Fibroblast of skin of right quadriceps (primary cell): ENCODE measurements at places on chromosomes 6 and 20.

- peak; percentile 32 for DNase-seq
These were observed 318.9 kb downstream of the HDGFL1 start for GRCh38 chr6:22888163-22888752.

- no peak for DNase-seq
These were observed 135.0 kb upstream of the JARID2 start for GRCh38 chr6:15110726-15111354.

GRCh38 chr6:130148181-130148580, 74.6 kb downstream of the SAMD3 start:
- DNase-seq, result no peak

GRCh38 chr6:15320693-15321092, 74.8 kb downstream of the JARID2 start:
- peak; percentile 59 for DNase-seq

DNA sequence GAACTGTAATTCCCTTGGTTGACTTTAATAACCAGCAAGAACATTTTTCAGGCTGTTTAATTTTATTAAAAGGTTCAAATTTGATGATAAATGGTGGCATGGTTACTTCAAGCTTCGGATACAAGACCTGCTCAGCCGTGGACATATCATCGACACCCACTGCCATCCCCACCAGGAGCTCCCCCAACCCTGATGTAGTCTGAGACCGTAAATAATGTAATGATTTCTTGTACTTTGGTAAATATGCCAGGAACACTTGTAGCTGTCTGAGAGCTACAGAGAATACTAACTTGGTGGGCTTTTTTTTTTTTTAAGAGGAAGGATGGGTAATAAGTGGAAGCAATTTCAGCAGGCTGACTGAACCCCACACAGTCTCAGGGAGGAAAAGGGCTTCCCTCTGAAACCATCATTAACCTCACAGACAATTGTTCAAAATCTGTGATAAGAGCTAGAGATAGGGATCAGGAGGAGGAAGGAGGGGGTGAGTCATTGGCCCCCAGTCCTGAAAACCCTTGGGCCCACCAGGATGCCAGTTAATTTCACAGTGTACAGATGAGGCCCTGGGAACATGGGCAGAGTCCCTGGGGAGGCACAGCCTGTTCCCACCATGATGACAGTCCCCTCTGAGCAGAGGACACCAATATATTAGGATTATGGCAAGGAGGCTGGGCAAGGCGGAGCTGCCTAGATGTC, 56.0 kb downstream of the APCDD1L start:
- no peak for DNase-seq

DNA sequence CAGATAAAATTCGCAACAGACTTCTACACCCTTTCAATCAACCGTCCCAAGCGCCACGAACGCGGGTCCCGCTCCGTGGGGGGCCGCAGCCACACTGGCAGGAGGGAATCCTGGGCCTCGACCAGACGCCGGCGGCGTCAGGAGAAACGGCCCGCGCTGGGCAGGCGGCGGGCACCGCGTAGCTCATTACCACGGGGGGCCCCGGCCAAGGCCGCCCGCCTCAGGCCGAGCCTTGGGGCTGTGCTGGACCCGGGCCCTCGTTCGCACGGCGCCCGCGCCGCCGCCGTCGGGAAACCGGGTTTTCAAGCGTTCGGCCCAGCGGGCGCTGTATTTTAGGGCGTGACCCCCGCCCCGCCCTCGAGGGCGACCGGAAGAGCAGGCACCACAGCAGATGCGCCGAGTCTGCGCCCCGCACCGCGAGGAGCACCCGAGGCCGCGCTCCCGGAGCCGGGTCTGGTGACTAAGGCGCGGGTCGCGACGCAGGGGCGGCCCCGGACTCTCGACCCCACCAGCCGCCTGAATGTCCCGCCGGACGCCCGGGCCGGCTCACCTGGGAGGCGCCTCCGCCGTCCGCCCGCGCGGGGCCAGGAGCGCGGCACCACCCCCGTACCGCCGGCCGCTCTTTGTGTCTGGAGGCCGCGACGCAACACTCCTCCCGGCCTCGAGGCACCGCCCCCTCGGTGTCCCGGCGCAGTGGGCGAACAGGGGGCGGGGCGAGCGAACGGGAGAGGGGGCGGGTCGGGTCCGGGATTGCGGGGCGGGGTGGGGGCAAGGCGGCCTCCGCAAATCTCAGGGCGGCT, at the start of gene NINL:
TSS of gene NINL (minus strand) at position 627 of the 800 bp plus-strand sequence. CDS start 58,944 bp downstream, outside the sequence.
- DNase-seq, result peak; percentile 75

DNA sequence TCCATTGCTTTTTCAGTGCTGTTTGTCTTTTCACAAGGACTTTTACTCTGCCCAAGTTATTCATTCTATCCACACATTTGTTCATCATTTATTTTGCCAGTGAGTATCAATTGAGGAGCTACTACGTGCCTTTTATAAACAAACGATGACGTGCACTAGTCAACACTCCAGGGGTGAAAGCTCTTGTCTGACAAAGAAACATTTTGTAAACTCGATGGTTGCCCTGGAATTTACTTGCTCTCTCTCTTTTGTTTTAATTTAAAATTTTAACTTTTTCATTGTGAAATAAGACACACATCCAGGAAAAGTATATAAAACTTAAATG, 8.3 kb upstream of the MRPS18A start:
- no peak for DNase-seq

GRCh38 chr6:105178110-105178509, 1.7 kb downstream of the POPDC3 start:
- DNase-seq, result peak; percentile 94
